ENCODE measurements at places on chromosomes 11 and 22.

GRCh38 chr22:20061481-20061861, 18.6 kb upstream of the DGCR8 start:
- DNase-seq: no peak

DNA sequence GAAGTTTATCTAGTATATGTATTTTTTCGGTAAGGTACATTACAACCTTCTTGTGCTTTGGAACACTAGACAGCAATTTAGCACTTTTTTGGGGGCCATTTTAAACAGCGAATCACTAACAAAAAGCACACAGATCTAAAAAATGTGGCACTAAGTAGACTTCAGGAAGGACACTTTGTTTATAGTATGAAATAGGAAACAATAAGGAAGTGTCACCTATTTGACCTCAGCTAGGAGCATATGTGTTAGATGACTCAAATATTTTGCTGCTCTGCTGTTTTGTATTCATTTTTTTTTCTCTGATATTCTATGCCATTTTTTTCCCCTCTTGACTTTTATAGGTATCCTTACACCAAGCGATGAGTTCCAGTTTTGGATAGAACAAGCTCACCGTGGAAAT, 5.6 kb downstream of the DYNC2H1 start:
- no peak for DNase-seq

DNA sequence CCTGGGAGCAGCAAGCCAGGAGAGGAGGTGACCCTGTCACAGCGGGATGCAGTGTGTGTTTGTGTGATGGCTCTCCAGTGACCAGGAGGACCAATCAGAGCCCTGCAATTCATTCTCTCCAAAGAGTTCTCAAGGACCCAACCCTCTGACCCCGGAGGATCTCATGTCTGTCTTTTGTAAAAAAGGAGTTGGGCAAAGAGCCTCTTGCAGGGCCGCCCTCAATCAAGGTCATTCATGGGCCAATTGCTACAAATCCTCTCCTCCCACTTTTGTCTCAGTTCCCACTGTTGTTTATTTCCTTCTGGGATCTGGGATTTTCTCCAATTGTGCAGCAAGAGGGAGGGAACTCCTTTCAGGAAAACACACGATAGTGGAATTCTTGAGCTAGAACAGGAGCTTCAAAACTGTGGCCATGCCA, 4.0 kb downstream of the TECTA start:
- DNase-seq: no peak

DNA sequence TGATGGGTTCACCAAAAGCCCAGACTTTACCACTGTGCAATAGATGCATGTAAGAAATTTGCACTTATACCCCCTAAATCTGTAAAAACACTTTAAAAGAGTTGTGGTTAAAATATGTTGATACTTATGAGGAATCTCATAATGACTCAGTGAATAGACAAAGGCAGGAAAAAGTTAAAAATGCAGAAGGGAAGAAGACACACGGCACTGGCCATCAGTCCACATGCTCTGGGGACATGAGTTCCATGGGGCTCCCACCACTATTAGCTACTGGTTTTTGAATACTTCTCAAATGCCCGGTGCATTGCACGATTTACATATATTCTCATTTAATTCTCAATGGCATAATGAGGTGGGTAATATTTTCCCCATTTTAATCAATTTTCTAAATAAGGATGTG, 59.3 kb upstream of the BLID start:
- DNase-seq: no peak

DNA sequence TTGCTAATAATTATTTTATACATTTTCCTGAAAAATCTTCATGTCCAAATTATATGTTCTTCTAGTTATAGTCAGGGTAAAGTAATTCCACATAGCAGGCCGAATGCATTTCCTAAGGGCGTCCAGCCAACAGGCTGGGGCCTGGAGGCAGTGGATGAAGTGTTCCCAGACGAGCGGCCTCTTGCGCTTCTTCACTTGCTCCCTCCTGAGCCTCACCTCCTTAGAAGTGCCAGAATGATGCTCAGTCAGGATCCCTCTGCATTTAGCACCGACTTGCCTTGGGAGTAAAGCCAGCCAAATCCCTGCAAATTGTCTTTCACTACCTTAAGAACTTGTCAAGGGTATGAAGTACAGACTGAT, 1.5 kb downstream of the OLFML1 start:
- no peak for DNase-seq

DNA sequence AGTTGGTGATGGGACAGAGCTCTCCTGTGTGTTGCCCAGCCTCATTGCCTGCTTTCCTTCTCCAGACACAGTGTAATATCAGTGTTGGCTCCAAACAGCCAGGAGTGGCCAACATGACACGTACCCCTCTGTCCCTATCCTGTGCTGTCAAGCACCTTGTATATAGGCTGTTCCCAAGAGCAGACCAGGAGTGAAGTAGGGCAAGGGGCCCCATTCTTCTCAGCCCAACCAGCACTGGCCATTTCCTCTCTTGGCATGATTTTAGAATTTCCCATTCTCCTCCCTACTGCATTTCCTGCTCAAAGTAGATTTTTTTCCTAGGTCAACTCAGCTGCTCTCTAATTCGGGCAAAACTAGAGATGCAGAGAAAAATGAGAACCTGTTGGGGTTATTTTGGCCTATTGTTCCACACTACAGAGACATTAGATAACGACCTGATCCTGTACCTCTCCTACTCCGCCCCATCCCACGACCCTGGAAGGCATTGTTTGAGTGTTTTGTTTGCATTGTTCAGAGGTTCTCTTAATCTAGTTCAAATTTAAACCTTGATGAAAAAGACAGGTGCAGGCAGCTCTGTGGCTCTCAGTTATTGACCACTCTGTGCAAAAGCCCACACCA, 95.6 kb downstream of the RASSF10 start:
- DNase-seq: no peak

- no peak for DNase-seq
Measured at GRCh38 chr22:29994027-29994715, 86.1 kb upstream of the HORMAD2 start.

GRCh38 chr11:118224511-118225188, at the start of gene JAML:
JAML (minus strand) TSS chr11:118225011; CDS start chr11:118214866, 10,145 bp downstream.
- DNase-seq: peak; percentile 79

Data from central memory CD4-positive, alpha-beta T cell (primary cell).